ENCODE measurements at places on chromosomes 1 and 21. TPM values are rescaled to one million over a fixed set of nuclear protein-coding genes. Genes with fewer than 3 reads are reported as not detected.

GRCh38 chr1:23664837-23665795, 26.5 kb upstream of the RPL11 start:
- no peak for DNase-seq

DNA sequence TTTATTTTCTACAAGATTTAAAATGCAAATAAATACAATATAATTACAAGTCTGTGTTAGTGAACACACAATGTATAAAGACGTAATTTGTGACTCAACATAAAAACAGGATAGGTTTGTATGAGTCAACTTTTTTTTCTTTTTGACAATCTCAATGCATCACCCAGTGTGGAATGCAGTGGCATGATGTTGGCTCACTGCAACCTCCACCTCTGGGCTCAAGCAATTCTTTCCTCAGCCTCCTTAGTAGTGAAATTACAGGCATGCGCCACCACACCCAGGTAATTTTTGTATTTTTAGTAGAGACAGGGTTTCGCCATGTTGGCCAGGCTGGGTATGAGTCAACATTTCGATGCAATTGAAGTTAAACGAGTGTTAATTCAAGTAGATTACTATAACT, 5.9 kb upstream of the SPRR2E start:
- no peak for DNase-seq

- no peak for DNase-seq
These were observed 6.4 kb downstream of the PTAFR start for GRCh38 chr1:28170001-28170596.

DNA sequence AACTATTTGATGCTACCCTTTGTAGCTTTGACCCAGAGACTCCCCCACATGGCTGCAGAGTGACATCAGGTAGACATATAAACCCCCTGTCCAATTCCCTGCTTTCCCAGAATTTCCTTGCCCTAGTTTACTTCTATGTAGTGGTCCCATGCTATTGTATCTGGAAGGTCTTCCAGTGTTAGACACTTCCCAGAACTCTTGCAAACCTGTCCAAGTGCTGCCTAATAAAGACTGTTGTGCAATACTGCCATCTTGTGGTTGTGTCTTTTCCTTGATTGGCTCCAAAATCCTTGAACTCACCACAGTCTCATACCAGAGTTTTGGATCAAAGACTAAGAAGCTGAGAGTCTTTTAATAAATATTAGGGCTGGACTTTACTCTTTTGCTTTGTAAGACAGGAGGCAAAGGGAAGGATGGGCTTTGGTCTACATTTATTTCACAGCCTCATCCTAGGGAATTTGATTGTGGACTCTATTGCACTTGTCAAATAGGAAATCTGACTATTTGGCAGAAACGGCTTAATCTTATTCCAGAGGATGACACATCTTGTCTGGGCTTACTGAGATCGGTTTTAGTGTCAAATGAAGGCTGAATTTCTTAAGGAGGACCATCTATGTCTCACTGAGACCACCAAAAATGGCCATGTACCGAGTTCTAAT, 169.9 kb downstream of the LRRC7 start:
- DNase-seq, result no peak

- no peak for DNase-seq
These were observed 69.0 kb downstream of the TESK2 start for GRCh38 chr1:45421935-45422334.

- DNase-seq, result no peak
These were observed 96.6 kb downstream of the FOXD2 start for GRCh38 chr1:47534436-47534835.

GRCh38 chr1:100626397-100626796, 88.5 kb downstream of the GPR88 start:
- no peak for DNase-seq

DNA sequence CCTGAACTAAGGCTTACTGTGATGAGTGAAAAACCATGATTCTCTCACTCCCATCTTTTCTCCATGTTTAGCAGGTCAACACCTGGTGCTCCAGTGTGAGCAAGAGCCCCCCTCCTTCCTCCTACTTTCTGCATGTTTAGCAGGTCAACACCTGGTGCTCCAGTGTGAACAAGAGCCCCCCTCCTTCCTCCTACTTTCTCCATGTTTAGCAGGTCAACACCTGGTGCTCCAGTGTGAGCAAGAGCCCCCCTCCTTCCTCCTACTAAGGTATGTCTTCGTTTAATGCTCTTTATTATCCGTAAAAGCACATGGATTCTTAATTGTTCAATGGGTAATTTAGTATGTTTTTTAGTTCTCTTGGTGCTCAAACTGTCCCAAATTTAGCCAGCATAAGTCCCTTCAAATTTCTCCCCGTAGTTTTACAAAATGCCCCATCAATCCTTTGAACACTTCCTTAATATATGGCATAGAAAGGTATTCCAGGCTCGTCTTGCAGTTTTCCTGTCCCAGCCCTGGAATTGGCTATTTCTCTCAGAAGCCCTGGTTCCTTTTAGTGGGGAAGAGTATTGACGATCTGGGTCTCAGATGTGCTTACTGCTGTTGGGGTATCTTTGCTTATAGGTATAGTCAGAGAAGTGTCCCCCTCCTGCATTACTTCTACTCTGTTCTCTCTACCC, 760.8 kb upstream of the TPTE start:
- no peak for DNase-seq

- DNase-seq, result no peak
These were observed 239.4 kb downstream of the BACH1 start for GRCh38 chr21:29538115-29538514.

- DNase-seq, result no peak
These were observed 32.2 kb downstream of the EFCAB7 start for GRCh38 chr1:63555480-63555879.

DNA sequence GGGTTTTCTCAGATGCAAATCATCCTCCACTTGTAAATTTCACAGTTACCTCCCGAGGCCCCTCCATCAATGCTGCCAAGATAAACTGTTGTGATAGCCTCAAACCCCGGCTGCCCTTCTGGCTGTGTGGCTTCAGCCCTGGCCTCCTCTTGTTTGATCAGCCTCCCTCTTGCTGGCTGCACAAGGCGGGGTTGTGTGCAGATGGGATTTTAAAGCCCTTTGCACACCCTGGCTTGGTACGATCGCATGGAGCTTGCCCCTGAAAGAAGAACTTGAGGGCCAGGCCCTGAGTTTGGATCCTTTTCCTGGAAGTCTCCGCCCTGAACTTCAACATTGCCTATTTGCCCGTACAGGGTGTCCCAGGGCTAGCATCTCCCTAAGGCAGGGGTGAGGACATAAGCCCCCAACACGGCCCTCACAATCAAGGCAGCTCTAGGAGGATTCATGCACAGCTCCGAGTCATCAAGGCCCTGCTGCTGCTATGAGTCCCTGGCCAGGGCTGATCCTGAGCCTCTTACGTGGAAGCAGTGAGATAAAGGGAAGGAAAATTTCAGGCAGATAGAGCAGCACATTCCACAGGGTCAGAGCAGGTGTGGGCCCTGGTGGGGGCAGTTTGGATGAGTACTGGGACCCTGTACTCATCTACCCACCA, 181.2 kb upstream of the VAMP3 start:
- no peak for DNase-seq

GRCh38 chr1:114108751-114109255, 44.9 kb downstream of the SYT6 start:
- no peak for DNase-seq

- DNase-seq, result no peak
These were observed 7.2 kb upstream of the ERRFI1 start for GRCh38 chr1:8033322-8033721.

DNA sequence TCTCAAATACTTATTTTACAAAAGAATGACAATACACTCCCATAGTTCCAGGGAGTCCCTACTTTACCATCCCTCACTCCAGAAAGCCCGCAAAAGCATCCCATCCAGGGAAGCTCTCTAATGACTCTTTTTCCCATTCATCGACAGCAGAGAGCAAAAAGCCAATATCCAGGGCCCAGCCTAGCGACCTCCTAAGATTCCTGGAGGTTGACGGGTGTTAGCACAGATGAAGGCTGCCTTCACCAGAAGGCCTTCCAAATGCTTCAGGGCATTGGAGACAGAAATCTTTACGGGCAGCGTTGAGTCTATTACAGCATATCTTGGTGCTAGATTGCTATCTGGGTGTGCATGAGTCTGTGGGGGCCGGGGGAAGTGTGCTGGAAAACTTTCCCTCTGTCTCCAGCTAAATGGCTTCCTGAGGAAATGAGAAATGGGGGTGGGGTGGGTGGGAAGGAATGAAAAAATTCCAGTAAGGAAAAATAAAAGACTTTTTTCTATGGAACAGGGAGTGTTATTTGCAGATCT, 136.6 kb downstream of the PROX1 start:
- DNase-seq, result no peak

GRCh38 chr1:182795563-182796228, 6.1 kb downstream of the NPL start:
- DNase-seq, result no peak

DNA sequence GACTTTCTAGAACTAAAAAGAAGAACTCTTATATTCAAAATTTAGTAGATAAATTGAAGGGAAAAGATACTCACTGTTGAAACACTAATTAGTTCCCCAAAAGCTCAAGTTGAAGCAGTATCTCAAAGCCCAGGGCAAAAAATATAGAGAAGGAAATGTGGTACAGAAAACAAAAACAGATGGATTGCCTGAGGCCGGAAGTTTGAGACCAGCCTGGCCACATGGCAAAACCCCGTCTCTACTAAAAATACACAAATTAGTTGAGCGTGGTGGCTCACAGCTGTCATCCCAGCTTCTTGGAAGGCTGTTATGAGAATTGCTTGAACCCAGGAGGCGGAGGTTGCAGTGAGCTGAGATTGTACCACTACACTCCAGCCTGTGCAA, 36.0 kb downstream of the FAM177B start:
- DNase-seq, result no peak

- DNase-seq, result no peak
These were observed 23.3 kb downstream of the TBX19 start for GRCh38 chr1:168303716-168304540.

DNA sequence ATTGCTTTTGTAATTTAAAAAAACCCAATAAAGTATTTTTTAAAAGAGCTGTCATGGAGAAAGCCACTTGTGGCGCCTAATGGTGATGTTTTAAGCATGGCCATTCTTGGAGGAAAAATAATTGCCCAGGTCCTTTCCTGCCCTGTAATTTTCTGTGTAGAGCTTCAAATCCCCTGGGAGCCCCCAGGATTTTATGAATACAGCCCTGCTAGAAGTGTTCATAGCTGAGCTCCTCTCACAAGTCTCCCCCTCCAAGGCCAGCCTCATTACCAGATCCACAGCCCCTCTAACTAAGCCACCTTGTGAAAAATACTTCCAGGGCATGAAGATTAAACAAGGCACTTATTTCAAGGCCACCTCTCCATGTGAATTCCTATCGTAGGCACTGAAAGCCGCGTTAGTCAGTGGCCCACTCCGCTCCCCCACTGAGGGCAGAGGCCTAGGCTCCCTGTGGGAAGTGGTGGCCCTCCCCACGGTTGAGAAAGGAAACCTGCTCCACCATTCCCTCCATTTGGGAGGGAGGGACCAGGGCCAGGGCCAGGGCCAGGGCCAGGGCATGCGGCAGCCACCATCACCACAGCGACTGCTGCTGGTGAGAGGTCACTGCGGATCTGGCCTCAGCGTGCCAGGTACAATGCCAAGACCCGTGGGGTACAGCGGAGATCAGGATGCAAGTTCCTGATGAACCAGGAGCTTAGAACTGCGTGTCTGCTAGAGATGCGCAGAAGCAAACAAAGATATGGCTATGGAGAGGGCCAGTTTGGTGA, 83.1 kb downstream of the KCNN3 start:
- peak; percentile 27 for DNase-seq

CA6 gene
- total RNA-seq, result not detected

WARS2 gene
- total RNA-seq, result 10.5 TPM

MYOG gene
- 451 TPM for total RNA-seq

TRNP1 gene
- total RNA-seq, result 1.6 TPM

APCS gene
- not detected for total RNA-seq

CASP9 gene
- total RNA-seq, result 6.1 TPM

CCDC190 gene
- not detected for total RNA-seq

SYDE2 gene
- 3.9 TPM for total RNA-seq

All from psoas muscle (tissue), 8 donors.